ENCODE measurements at places on chromosomes 12 and 14. TPM values are rescaled to one million over a fixed set of nuclear protein-coding genes. Genes with fewer than 3 reads are reported as not detected.

KIF26A gene
- total RNA-seq: 11.5 TPM

ATXN3 gene
- total RNA-seq: 27.3 TPM

CCDC175 gene
- total RNA-seq: not detected

PLCZ1 gene
- total RNA-seq: not detected

CCDC91 gene
- 24.0 TPM for total RNA-seq

OTX2 gene
- total RNA-seq: 147 TPM

NACA gene
- total RNA-seq: 908 TPM

MYF5 gene
- not detected for total RNA-seq

PPP1R12A gene
- total RNA-seq: 80.8 TPM

GALNT8 gene
- total RNA-seq: not detected

GRCh38 chr12:20601668-20602280, 93.4 kb upstream of the SLCO1C1 start:
- H3K4me1 ChIP-seq: no peaks in the 10 kb centered on the region
- H3K36me3 ChIP-seq: no peaks in the 10 kb centered on the region
- peaks cover 6% of the 10 kb centered on the region for H3K27me3 ChIP-seq
- H3K27ac ChIP-seq: no peak overlapping the region
- peak; percentile 42 for DNase-seq
- no peak overlapping the region for H3K4me3 ChIP-seq

DNA sequence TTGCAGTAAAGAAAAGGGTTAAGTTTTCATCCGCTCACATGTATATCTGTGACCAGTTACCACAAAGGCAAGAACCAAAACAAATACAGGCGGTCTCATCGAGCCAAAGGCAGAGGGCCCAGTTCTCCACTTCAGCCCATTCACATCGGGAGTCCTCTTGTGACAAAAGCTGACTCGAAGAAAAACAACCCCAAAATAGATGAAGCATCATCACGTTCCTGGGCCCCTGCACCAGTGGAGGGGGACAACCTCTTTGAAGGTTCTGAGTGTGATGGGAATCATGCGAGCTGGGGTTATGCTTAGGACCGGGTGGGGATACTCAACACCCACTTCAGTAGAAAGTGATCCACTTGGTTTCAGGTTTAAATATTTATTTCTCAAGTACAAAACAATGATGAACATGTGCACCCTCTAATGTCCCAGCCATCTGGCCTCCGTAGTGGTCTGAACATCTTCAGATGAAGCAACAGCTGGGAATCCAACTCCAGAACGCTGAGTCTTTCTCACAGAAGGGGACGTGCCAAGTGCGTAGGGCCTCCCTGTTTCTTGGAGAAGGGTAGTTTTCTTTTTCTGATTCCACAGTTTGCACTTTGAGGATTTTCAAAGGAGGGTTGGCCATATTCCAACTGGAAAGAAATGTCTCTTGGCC, 8.4 kb downstream of the GSC start:
- no peaks in the 10 kb centered on the region for H3K4me1 ChIP-seq
- no peak overlapping the region for H3K4me3 ChIP-seq
- DNase-seq: no peak
- no peaks in the 10 kb centered on the region for H3K36me3 ChIP-seq
- H3K27me3 ChIP-seq: no peaks in the 10 kb centered on the region

- peaks cover 10% of the 10 kb centered on the region for H3K27me3 ChIP-seq
- no peaks in the 10 kb centered on the region for H3K36me3 ChIP-seq
- H3K4me3 ChIP-seq: no peak overlapping the region
- DNase-seq: no peak
Observed at GRCh38 chr12:104467346-104467837, 10.6 kb downstream of the CHST11 start.

DNA sequence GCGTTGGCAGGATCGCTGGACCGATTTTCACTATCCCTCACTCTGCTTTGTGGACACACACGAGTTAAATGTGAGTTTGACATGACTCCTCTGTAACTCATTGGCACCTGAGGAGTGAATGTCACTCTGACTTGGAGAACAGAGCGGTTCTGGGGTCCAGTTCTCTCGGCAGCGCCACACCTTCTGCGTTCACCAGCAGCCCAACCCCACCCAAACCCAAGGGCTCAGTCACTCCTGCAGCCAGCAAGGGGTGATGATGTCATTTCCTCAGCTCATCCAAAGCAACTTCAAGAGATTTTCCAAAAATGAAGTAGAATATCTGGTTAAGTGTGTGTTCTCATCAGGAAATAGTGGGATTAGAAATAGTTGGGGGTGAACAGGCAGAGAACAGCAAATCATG, 36.3 kb downstream of the ADGRD1 start:
- no peaks in the 10 kb centered on the region for H3K36me3 ChIP-seq
- peaks cover 7% of the 10 kb centered on the region for H3K4me1 ChIP-seq
- DNase-seq: peak; percentile 40

DNA sequence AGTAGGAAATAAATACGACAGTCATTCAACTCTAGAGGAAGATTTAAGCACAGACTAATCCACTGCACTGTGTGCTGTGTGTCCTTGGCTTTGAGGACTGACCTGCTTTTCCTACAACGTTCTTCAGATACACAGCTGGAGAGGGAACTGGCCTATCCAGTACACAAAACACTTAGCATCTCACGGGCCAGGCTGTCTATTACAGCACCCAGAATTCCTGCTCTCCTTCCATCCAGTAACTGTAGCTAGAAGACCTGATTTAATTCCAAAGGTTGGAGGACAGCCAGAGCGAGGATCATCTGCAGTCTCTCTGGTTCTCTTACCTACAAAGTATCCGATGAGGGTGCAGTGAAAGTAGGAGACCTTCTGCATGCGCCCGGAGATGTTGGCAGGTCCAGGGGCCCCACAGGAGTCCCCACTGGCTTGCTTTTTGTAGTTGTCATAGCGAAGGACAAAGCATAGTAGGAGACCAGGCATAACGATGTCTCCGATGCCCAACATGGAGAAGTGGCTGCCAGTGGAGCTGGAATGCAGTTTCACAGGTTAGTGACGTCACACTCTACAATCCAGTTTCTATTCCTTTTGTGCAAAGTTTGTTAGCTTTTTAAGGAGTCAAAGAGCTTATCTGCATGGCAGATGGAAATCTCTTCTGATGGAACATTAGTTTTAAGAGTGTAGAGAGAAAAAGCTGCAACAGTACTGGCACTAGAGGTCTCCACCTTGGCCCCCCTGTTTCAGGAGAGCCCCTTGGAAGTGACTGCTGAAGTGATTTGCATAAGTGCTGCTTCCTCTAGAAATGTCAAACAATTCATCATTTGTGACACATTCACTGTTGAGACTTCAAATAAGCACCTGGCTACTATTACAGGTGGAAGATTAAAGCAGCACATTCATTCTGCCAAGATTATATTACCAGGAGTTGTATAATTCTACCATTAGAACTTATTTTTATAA, 41.7 kb downstream of the ACADS start:
- H3K36me3 ChIP-seq: peaks cover 37% of the 10 kb centered on the region
- H3K27me3 ChIP-seq: no peaks in the 10 kb centered on the region
- H3K4me3 ChIP-seq: no peak overlapping the region
- H3K27ac ChIP-seq: no peak overlapping the region
- no peak for DNase-seq

DNA sequence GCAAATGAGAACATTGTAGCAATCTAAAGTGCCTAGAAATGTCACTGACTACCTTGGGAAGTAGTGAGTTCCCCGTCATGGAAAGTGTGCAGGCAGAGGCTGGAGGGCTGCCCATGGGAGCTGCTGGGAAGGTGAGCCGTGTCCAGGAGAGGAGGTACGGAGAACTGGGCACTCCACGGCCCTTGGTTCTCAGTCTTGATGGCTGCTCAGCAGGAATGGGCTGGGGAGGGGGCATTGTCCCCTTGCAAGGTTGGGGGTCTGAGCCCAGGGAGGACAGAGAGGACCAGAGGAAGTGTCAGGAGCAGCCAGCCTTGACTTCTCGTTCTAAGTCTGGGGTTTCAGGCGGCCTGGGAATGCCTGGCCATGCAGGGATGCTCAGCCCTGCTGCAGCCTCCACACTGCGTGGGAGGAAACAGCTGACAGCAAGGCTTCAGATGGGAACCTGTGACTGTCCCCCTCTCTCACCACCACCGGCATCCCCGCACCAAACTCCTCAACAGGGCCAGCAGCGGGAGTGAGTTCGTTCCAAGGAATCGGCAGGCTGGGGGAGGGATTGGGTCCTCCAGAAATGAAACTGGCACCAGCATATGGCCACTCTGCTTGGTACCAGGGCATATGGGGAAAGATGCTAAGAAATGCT, 140.2 kb downstream of the BCL11B start:
- no peak overlapping the region for H3K27ac ChIP-seq
- no peaks in the 10 kb centered on the region for H3K27me3 ChIP-seq
- no peaks in the 10 kb centered on the region for H3K36me3 ChIP-seq
- no peaks in the 10 kb centered on the region for H3K4me1 ChIP-seq

- DNase-seq: no peak
- no peaks in the 10 kb centered on the region for H3K27me3 ChIP-seq
- H3K36me3 ChIP-seq: no peaks in the 10 kb centered on the region
- H3K27ac ChIP-seq: no peak overlapping the region
- H3K4me1 ChIP-seq: no peaks in the 10 kb centered on the region
Observed at GRCh38 chr14:65159281-65160062, 57.2 kb upstream of the MAX start.

DNA sequence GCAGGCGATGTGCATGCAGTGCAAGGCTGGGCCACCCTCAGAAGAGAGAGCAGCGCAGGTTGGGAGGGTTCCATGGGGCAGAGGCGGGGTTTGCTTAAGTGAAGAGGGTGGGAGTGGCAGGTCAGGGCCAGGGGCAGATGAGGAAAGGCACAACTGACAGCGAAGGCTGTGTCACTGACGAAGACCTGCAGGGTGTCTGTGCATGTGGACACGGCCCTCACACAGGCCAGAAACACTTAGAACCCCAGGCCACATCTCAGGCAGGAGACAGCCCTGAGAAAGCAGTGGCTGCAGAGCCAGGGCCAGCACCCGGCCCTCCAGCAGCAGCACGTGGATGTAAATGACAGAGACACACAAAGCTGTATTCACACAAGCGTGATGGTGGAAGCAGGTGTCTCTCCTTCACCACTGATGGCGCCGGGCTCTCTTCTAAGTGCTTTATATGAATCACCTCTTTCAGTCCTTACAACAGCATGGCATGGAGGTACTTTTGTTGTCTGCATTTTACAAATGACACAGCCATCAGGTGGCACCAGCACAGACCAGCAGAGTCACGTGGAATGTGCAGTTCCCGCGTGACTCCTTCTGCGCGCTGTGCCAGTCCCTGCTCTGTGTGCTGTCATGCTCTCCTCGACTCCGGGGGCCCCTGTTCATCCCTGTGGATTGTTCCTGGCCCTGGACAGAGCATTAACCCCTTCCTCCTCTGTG, 54.6 kb downstream of the TSPAN11 start:
- no peak overlapping the region for H3K4me3 ChIP-seq
- H3K36me3 ChIP-seq: no peaks in the 10 kb centered on the region
- no peak overlapping the region for H3K27ac ChIP-seq
- DNase-seq: no peak
- peaks cover 25% of the 10 kb centered on the region for H3K4me1 ChIP-seq
- no peaks in the 10 kb centered on the region for H3K27me3 ChIP-seq

GRCh38 chr12:121849665-121850064, 9.0 kb downstream of the HPD start:
- DNase-seq: no peak
- no peaks in the 10 kb centered on the region for H3K4me1 ChIP-seq
- H3K27ac ChIP-seq: no peak overlapping the region

- H3K4me3 ChIP-seq: no peak overlapping the region
- no peaks in the 10 kb centered on the region for H3K4me1 ChIP-seq
- H3K27ac ChIP-seq: no peak overlapping the region
- no peak for DNase-seq
Observed at GRCh38 chr12:100528471-100529127, 44.9 kb upstream of the GAS2L3 start.

DNA sequence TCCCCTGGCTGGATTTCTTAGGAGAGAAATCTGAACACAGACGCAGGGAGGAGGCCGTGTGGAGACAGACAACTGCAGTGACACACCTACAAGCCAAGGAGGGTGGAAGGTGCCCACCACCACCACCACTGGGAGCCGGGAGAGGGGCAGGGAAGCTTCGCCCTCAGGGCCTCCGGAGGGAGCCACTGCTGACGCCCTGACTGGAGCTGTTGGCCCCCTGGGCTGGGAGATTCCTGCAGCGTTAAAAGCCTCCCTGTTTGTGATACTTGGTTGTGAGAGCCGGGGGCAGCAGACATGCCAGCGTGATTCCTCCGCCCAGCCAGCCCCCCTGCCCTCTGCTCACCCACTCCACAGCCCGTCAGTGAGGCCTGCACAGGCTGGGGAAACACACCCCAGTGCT, 72.0 kb downstream of the CHGA start:
- no peaks in the 10 kb centered on the region for H3K4me1 ChIP-seq
- H3K27me3 ChIP-seq: no peaks in the 10 kb centered on the region
- no peaks in the 10 kb centered on the region for H3K36me3 ChIP-seq
- no peak for DNase-seq

- DNase-seq: peak; percentile 15
- H3K4me1 ChIP-seq: no peaks in the 10 kb centered on the region
- H3K27me3 ChIP-seq: no peaks in the 10 kb centered on the region
- no peaks in the 10 kb centered on the region for H3K36me3 ChIP-seq
Observed at GRCh38 chr14:86153480-86153879, 623.5 kb downstream of the FLRT2 start.

GRCh38 chr12:27048822-27049752, 26.7 kb downstream of the MED21 start:
- no peaks in the 10 kb centered on the region for H3K36me3 ChIP-seq
- peak; percentile 32 for DNase-seq
- H3K4me1 ChIP-seq: no peaks in the 10 kb centered on the region
- H3K4me3 ChIP-seq: no peak overlapping the region
- H3K27me3 ChIP-seq: no peaks in the 10 kb centered on the region

- H3K4me3 ChIP-seq: no peak overlapping the region
- H3K4me1 ChIP-seq: no peaks in the 10 kb centered on the region
- no peaks in the 10 kb centered on the region for H3K27me3 ChIP-seq
- H3K36me3 ChIP-seq: no peaks in the 10 kb centered on the region
Observed at GRCh38 chr12:88267630-88268029, 125.5 kb downstream of the TMTC3 start.

DNA sequence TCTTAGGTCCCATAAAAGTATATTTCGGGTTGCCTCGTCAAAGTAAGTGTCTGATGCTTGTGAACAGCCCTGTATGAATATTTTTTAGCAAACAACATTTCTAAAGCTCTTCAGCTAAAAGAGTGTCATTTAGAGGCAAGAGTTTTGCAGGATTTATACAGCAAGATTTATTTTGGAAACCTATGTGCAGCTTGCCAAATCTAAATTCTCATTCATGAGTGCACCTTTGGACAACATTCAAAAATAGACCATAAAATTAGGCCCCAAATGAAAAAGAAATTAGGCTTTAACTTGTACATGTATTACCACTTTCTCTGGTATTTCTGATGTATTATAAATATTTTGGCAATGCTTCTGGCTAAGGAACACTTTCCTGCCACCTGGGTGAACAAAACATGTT, 224.4 kb upstream of the PDZRN4 start:
- no peaks in the 10 kb centered on the region for H3K27me3 ChIP-seq
- H3K4me1 ChIP-seq: no peaks in the 10 kb centered on the region
- no peak overlapping the region for H3K4me3 ChIP-seq
- H3K36me3 ChIP-seq: no peaks in the 10 kb centered on the region

DNA sequence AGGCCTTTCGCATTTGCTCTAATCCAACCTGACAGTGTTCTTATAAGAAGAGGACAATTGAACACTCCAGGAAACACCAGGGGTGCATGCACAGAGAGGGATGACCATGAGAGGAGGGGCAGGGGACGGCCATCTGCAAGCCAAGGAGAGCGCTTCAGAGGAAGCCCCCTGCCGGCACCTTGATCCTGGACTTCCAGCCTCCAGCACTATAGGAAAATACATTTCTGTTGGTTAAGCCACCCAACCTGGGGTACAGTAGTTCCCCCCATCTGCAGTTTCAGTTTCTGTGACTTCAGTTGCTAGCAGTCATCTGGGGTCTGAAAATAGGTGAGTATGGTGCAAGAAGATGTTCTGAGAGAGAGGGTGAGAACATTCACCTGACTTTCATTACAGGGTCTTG, 64.7 kb downstream of the CLMN start:
- no peaks in the 10 kb centered on the region for H3K36me3 ChIP-seq
- peaks cover 81% of the 10 kb centered on the region for H3K4me1 ChIP-seq
- H3K27me3 ChIP-seq: no peaks in the 10 kb centered on the region
- peak overlapping the region; percentile 91 for H3K27ac ChIP-seq
